ENCODE measurements at places on chromosomes 7 and 10. TPM values are rescaled to one million over a fixed set of nuclear protein-coding genes. Genes with fewer than 3 reads are reported as not detected.

GRCh38 chr7:5139998-5140397 is 50.0 kb upstream of the WIPI2 start:
- peak; percentile 19 for DNase-seq

GRCh38 chr7:12436126-12436525 is 32.5 kb upstream of the VWDE start:
- no peak for DNase-seq

GRCh38 chr10:43667317-43667731 is 18.6 kb upstream of the ZNF32 start:
- peak; percentile 28 for DNase-seq

DNA sequence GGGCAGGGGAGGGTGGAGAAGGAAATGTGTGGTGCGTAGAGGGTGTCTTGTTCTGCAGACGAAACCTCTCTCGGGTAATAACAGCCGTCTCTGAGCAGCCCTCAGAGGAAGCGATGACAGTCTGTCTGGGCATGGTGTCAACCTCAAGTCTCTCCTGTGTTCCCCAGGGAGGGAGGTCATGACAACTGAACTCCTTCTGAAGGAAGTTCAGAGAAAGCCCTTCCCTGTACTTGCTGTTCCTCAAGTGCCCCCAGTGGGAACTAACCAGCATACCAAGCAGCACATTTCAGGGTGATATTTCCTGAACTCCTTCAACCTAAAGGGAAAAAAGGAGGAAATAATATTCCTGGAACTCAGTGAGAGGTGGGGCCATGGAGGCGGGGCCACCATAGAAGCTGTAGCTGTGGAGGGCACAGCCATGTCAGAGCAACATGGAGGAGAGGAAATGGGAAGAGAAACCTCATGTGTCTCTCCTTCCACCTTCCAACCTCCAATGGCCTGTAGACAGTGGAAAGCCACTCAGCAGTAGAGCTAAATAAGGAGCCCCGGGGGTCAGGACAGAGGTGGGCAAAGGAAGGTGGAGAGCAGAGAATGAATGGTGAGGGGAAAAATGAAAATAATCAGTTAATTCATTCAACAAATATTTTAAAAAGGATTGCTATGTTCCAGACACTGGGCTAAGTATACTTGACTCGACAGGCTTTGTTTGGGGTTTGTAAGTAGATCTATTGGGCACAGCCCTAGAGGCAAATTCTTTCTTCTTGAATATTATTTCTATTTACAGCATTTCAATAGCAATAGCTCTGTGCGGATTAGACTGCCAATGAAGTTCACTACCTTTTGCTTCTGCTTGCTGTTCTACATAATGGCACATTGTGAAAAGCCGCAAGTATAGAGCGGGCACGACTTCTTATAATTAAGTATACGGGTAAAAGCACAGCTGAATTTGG is 61.0 kb upstream of the AOAH start:
- no peak for DNase-seq

Gene SEMA3A
- 19.6 TPM for total RNA-seq

Gene ZNF775
- total RNA-seq, result 10.8 TPM

Gene TBL2
- 44.9 TPM for total RNA-seq
